ENCODE measurements at places on chromosomes 11 and 22.

- DNase-seq = no peak
Observed at GRCh38 chr11:69270941-69271340, 23.0 kb upstream of the MYEOV start.

DNA sequence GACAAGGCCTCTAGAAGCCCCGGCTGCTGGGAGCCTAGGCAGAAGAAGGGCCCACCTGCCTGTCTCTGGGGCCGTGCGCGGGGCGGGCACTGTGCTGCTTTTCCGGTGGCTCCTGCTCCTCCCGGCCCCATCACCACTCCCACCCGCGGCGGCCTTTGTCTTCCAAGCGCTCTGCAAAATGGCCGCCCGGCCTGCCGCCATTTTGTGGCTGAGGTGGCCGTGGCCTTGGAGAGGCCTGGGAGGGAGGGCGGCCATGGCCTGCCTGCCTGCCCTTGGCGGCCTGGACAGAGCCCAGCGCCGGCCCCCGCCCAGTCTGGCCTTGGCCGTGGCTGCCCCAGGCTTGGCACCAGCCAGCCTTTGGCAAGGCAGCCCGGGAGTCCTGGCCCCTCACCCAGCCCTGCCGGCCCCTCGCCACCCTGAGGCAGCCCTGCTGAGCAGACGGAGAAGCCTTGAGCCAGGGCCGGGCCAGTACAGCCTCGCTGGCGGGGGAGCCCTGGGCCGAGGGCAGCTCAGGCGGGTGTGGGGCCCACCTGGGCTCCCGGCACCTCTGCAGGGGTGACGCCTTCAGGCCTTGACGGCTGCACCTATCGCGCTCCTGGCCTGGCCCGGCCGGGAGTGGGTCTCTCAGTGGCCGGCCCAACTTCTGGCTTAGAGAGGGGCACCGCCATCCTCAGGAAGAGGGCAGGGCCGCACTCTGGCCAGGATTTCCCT is 46.0 kb upstream of the PPARA start:
- no peak for DNase-seq

- no peak for DNase-seq
Observed at GRCh38 chr22:49420651-49421050, 407.0 kb downstream of the BRD1 start.

DNA sequence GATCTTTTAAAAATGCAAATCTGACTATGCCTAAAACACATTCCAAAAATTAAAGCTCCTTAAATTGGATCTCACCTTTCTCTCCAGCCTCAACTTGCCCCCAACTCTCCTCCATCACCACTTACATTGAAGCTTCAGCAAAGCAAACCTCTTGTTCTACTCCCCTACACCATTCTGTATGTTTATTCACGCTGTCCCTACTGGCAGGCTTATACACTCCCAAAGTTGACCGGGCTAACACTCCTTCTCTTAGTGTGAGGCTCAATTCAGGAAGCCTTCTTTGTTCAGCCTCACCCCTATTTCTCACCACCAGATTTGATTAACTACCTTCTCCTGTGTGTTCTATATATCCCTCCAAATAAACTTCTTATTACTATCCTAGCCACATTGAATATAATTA is 1.8 kb upstream of the GDPD4 start:
- no peak for DNase-seq

GRCh38 chr11:30652801-30653200 is 66.6 kb upstream of the MPPED2 start:
- no peak for DNase-seq

Data from astrocyte of the cerebellum (primary cell).